ENCODE measurements at places on chromosomes 11 and 22. TPM values are rescaled to one million over a fixed set of nuclear protein-coding genes. Genes with fewer than 3 reads are reported as not detected.

Gene POTEH
- not detected for total RNA-seq

Gene ZNF280B
- total RNA-seq: 7.0 TPM

Gene LIF
- 2.3 TPM for total RNA-seq

DNA sequence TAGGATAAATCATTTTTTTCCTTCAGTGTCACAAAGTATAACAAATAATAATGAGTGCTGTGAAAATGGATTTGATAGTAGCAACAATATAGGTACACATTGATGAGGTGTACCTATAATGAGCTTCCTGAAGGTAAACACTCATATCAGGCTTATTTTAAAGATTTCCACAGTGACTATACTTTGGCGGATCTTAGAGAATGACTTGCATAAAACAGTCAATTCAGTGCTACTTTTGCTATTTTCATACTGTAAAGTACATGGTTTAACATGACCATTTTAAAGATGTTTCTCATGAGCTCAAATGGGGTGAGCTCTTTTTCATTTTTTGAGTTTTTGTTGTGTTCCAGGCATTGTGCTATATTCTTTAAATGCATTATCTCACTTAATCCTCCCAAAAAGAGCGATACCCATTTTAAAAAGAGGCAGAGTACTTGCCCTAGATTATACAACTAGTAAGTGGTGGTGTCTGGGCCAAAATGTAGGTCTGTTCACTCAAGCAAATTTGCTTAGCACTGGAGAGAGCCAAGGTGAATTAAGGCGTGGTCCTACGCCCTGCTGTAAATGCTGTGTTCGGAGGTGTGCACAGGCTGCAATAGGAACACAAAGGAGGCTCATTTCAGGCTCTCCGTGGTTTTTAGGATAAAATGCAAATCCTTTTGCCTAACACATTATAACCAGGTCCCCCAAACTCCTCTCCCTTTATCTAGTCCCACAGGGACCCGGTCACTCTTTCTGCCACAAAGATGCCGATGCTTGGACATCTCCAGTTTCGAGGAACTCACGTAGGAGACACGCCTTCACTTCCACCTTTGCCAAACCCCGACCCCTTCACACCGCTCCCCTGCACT lies 617 bp upstream of the ALKBH3 start:
- peak overlapping the region; percentile 68 for H3K27ac ChIP-seq
- peak overlapping the region; percentile 93 for H3K4me3 ChIP-seq
- peaks cover 48% of the 10 kb centered on the region for H3K27me3 ChIP-seq
- H3K4me1 ChIP-seq: peaks cover 14% of the 10 kb centered on the region

DNA sequence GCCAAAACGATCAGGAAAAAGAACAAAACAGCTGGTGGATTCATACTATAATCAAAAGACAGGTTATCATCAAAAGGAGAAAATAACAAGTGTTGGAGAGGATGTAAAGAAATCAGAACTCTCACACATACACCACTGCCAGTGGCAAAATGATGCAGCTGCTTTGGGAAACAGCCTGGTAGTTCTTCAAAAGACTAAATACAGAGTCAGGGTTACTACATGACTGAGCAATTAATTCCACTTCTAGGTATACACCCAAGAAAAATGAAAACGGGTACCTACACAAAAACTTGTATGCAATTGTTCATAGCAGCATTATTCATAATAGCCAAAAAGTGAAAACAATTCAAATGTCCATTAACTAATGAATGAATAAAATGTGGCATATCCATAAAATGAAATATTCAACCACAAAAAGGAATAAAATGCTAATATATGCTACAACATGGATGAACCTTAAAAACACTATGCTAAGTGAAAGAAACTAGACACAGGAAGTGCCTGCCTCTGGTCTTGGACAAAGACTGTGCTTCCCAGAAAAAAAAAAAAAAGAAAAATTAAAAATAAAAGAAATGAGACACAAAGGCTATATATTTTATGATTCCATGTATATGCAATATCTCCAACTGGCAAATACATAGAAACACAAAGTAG lies 8.3 kb downstream of the UEVLD start:
- peaks cover 9% of the 10 kb centered on the region for H3K36me3 ChIP-seq
- no peak for DNase-seq
- H3K27me3 ChIP-seq: no peaks in the 10 kb centered on the region
- H3K27ac ChIP-seq: no peak overlapping the region

- H3K4me1 ChIP-seq: no peaks in the 10 kb centered on the region
- H3K36me3 ChIP-seq: peaks cover under 1% of the 10 kb centered on the region
- H3K27me3 ChIP-seq: no peaks in the 10 kb centered on the region
- no peak overlapping the region for H3K27ac ChIP-seq
Observed at GRCh38 chr11:103413266-103413888, 304.2 kb downstream of the DYNC2H1 start.

DNA sequence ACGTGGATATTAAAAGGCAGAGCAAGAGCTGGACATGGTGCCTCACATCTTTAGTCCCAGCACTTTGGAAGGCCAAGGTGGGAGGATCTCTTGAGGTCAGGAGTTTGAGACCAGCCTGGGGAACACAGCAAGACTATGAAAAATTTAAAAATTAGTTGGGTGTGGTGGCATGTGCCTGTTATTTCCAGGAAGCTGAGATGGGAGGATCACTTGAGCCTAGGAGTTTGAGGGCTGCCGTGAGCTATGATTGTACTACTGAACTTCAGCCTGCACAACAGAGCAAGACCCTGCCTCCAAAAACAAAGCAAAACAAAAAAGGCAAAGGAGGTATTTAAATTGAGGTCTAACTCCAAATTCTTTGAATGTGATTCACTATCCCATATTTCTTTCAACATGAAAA lies 23.5 kb downstream of the RDX start:
- H3K27me3 ChIP-seq: no peaks in the 10 kb centered on the region
- no peak for DNase-seq
- H3K4me1 ChIP-seq: no peaks in the 10 kb centered on the region
- peaks cover 21% of the 10 kb centered on the region for H3K36me3 ChIP-seq
- no peak overlapping the region for H3K27ac ChIP-seq
- no peak overlapping the region for H3K4me3 ChIP-seq

- no peak overlapping the region for H3K4me3 ChIP-seq
- H3K27me3 ChIP-seq: peaks cover 32% of the 10 kb centered on the region
- H3K27ac ChIP-seq: no peak overlapping the region
Observed at GRCh38 chr11:69912911-69913451, 93.8 kb upstream of the FGF3 start.

DNA sequence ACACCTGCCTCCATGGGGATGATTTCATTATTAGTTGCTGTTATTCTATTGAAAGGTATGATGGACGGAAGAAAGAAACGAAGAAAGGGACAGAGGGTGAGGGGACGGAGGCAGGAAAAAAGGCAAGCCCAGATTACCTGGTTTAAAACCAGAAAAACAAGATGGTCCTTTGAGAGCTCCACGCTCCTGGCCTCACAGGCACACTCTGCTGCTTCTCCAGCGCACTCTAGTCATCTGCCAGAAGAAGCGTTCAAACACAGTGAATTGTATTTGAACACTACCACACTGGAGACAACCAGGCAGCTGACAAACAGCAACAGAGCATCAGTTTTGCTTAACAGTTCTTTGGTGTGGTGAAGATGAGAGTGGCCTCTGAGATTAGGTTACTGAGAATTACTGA lies 216.9 kb downstream of the CADM1 start:
- no peaks in the 10 kb centered on the region for H3K27me3 ChIP-seq
- H3K4me3 ChIP-seq: no peak overlapping the region
- no peaks in the 10 kb centered on the region for H3K36me3 ChIP-seq
- no peak for DNase-seq
- peak overlapping the region; percentile 7 for H3K27ac ChIP-seq

DNA sequence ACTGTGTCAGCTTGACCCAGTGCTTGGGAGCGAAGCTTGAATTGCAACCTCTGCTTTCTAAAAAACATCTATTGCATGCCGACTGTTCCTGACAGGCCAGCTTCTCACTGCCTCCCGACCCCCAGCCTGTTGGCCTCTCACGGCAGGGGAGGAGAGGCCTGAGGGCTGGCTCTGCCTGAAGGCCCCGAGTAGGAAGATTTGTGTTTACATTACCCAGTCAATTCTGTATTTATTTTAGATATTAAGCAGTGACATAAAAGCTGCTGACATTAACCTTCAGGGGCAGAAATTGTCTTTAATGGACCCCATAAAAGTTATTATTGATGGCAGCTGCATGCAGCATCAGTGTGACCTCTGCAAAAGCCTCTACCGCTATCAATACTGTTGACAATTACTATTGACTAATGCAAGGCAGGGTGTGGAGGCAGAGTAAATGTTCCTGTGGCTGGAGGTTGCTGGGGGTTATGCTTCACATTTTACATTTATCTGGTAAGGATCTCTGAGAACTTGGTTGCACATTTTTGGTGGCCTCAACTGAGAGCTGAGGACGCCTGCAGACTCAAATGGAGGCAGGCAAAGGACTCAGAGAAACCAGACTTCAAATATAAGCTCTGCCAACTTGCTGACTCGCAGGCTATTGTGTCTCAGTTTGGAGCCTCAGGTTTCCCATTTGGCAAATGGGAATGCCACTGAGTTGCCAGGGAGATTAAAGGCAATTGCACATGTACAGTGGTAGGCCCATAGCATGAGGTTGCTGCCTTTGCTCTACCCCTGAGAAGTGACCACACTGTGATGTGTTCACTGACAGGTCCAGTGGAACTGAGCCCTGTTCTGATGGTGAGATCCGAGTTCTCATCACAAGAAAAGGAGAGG lies 380.5 kb downstream of the TENM4 start:
- peaks cover 37% of the 10 kb centered on the region for H3K4me1 ChIP-seq
- H3K4me3 ChIP-seq: no peak overlapping the region
- no peak for DNase-seq
- H3K36me3 ChIP-seq: peaks cover 4% of the 10 kb centered on the region
- H3K27me3 ChIP-seq: no peaks in the 10 kb centered on the region

- H3K4me3 ChIP-seq: no peak overlapping the region
- no peak overlapping the region for H3K27ac ChIP-seq
- no peaks in the 10 kb centered on the region for H3K4me1 ChIP-seq
- no peaks in the 10 kb centered on the region for H3K36me3 ChIP-seq
Observed at GRCh38 chr11:133197425-133197824, 334.9 kb downstream of the OPCML start.

DNA sequence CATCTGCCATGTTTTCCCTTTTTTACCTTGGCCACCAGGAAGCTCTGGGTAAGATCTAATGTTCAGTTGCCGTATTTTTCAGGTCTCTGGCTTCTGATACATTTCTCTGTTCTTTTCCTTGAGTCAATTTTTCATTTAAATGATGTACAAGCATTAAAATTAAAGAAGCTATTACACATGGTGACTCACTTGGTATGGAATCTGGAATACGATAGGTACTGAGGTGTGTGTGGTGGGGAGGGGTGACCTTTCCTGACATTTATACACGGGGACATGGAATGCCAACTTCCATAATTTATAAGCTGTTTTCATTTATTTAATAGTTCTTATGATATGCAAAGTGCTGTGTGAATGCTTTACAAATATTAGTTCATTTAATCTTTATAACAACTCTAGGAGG lies 47.8 kb upstream of the ALX4 start:
- H3K27ac ChIP-seq: no peak overlapping the region
- no peaks in the 10 kb centered on the region for H3K4me1 ChIP-seq
- no peak overlapping the region for H3K4me3 ChIP-seq
- H3K27me3 ChIP-seq: peaks cover 25% of the 10 kb centered on the region
- no peaks in the 10 kb centered on the region for H3K36me3 ChIP-seq

GRCh38 chr11:76686261-76687079 lies 15.9 kb upstream of the LRRC32 start:
- H3K27me3 ChIP-seq: peaks cover 22% of the 10 kb centered on the region
- H3K27ac ChIP-seq: no peak overlapping the region
- no peak for DNase-seq
- H3K36me3 ChIP-seq: no peaks in the 10 kb centered on the region

DNA sequence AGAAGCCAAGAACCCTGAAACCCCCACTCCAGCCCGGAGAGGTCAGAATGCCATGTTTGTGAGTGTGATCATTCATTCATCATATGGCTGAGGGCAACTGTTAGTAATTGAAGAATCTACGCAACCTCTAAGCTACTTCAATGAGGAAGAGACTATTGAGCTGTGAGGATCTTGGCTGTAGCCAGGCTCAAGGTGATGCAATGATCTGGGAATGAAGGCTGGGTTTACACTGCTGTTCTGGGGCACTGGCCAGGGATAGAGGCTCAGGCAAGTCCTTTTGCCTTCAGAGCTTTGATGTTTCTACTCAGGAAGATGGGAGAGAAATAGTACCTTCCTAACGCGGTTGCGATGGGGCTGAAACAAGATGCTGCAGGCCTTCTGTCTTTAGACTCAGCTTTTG lies 12.9 kb downstream of the CRYBB2 start:
- no peaks in the 10 kb centered on the region for H3K36me3 ChIP-seq
- no peak overlapping the region for H3K4me3 ChIP-seq
- H3K27me3 ChIP-seq: peaks cover 13% of the 10 kb centered on the region
- H3K4me1 ChIP-seq: no peaks in the 10 kb centered on the region
- H3K27ac ChIP-seq: no peak overlapping the region

Data from progenitor cell of endocrine pancreas (in vitro differentiated cells).